ENCODE measurements at places on chromosomes 1 and 21.

- DNase-seq, result no peak
Measured at GRCh38 chr1:101587741-101588140, 350.9 kb downstream of the S1PR1 start.

GRCh38 chr1:20733360-20733975 lies 965 bp upstream of the SH2D5 start:
- no peak for DNase-seq

DNA sequence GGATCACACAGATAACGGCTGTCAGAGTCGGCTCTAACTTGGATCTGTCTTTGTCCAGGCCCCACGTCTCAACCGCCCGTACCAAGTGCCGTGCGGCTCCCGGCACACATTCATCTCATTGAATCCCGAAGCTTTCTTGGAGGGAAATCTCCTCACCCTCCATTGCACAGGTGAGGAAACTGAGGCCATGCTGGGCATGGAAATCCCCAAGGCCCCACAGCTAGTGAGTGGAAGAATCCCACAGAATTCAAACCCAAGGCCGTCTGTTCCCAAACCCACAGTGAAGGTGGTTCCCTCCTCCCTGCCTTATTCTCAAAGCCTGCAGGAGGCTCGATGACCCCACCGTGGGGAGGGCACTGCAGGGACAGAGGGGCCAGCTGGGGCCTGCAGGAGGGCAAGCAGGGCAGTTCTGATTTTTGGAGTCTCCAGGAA lies 437.9 kb downstream of the MATN1 start:
- no peak for DNase-seq

GRCh38 chr1:22416555-22417454 lies 34.8 kb upstream of the ZBTB40 start:
- peak; percentile 87 for DNase-seq

- DNase-seq, result no peak
Measured at GRCh38 chr1:58849551-58849950, 65.7 kb upstream of the JUN start.

DNA sequence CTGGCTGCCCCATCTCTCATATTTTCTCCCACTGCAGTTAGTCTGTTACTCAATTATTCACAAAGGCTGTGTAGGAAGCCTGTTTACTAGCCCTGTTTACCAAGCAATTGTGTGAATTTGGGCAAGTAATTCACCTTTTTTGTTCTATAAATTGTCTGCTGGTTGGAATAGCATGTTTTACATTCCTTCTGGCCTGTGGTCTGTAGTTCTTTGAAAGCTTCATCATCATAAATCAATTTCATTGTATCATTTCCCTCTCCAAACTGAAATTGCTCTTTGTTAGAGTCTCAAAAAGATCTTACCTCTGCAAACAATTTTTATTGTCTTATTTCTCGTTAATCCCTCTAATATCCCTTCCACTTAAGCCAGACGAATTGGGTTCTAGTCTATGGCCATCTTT lies 1059.5 kb upstream of the ADGRL4 start:
- DNase-seq, result no peak

- peak; percentile 17 for DNase-seq
Measured at GRCh38 chr1:77514921-77515776, 167.3 kb downstream of the ZZZ3 start.

DNA sequence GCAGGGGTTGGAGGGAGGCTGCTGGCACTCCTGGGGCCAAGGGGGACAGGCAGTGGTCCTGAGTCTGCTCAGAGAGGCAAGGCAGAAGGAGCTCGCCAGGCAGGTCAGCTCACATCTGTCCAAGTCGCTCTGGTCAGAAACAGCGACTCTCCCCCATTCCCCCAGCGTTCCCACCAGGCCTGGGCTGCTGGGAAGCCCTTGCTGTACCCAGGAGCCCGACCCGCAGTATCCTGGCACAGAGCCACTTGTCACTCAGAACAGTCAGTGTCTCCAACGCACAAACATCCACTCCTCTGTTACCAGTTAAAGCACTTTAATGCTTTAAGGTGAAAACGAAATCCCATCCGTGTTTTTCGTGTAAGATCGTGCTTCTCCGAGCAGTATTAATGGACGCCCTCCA lies 16.6 kb upstream of the CCDC27 start:
- DNase-seq, result no peak

- no peak for DNase-seq
Measured at GRCh38 chr21:31710586-31710985, 21.3 kb downstream of the SCAF4 start.

GRCh38 chr21:43318841-43319781 lies 107.8 kb downstream of the SIK1 start:
- no peak for DNase-seq

- peak; percentile 37 for DNase-seq
Measured at GRCh38 chr1:16921391-16922185, at the start of gene CROCC. Gene CROCC (plus strand): TSS chr1:16921931. CDS start chr1:16922019, 88 bp downstream.

DNA sequence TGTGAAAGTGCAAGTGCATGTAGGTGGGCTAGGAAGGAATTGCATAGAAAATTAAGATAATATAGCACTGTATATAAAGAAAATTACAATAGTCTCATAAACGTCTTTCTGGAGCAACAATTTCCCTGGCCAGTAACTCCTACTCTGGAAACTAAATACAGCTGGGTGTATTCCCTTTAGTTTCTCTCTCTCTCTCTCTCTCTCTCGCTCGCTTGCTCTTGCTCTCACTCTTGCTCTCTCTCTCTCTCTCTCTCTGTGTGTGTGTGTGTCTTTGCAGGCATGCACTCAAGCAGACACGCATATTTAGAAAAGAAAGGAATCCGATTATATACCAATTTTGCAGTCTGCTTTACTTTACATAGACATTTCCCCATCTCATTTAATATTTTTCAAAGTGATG lies 14.7 kb downstream of the S100A10 start:
- DNase-seq, result no peak

DNA sequence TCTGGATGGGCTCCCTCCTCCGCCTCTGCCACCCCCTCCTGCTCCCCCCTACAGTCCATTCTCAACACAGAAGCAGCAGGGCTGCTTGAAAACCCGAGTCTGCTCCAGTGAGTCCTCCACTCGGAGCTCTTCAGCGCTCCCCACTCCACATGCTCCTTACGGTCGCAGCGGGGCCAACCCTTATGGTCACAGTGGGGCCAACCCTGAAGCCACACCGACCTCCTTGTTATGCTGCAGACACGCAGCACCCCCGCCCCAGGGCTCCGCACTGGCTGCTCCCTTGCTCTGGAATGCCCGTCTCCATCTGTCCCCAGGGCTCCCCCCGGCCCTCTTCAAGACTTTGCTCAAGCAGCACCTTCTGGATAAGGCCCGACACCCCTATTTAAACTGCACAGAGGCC lies 22.6 kb downstream of the GPR157 start:
- DNase-seq, result no peak

DNA sequence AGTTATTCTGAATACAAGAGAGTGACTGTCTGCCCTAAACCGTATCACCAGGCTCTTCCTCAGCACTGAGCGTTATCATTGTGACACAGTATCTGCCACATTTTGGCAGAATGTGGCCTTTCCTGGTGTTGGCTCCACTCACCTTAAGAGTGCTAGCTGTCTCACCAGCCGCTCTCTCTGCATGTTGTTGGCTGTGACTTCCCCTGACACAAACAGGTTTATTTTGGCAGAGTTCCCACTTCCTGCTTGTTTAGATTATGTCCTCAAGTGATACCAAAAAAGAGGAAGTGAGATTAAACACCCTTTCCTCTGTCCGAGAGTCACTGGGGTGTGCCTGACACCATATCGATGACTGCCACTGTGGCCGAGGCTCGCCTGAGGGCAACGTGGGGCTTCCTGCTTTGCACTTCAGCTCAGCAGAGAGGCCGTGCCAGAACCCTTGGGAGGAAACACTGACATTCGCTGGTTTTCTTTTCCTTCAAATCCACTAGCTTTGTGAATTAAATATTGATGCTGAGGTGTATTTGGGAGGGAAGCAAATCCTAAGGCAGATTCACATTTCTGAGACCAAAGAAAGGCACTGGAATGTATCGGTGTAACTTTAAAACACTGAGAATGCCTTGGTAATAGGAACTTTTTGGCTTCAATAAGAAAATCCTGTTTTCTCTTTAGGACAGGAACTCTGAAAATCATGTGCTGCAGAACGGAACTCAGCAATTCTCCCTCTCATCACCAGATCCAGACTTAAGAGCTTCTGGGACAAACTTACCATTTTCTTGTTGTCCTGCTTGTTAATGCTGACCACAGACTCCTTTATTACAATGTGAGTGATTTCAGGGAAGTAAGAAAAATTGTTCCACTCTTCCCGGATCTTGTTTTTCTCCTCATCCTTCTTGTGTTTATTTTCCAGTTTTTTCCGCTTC lies 102.1 kb downstream of the JAK1 start:
- peak; percentile 99 for DNase-seq

GRCh38 chr1:39398278-39399021 lies 93.0 kb upstream of the BMP8A start:
- DNase-seq, result peak; percentile 58

- DNase-seq, result no peak
Measured at GRCh38 chr1:145999321-146000024, 3.1 kb upstream of the TXNIP start.

GRCh38 chr21:34936883-34937563 lies 112.1 kb downstream of the RUNX1 start:
- DNase-seq, result peak; percentile 64

DNA sequence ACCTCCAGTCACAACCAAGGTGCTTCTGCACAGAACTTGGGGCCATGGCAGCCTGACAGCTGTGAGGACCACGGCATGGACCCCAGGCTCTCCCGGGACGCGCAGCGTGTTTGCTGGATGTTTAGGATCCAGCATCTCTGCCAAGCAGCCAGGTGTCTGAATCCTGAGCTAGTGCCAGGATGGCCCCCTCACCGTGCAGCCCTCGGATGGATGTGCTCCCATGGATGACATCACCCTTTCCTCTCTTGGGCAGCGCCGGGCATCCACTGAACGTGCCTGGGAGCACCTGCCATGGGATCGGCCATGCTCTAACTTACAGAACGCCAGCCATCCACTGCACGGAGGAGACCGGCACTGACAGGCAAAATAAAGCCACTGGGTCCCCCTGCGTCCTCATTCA lies 53.9 kb downstream of the PRDM15 start:
- DNase-seq, result no peak

GRCh38 chr1:33606272-33606671 lies 133.8 kb downstream of the ZSCAN20 start:
- DNase-seq, result no peak

DNA sequence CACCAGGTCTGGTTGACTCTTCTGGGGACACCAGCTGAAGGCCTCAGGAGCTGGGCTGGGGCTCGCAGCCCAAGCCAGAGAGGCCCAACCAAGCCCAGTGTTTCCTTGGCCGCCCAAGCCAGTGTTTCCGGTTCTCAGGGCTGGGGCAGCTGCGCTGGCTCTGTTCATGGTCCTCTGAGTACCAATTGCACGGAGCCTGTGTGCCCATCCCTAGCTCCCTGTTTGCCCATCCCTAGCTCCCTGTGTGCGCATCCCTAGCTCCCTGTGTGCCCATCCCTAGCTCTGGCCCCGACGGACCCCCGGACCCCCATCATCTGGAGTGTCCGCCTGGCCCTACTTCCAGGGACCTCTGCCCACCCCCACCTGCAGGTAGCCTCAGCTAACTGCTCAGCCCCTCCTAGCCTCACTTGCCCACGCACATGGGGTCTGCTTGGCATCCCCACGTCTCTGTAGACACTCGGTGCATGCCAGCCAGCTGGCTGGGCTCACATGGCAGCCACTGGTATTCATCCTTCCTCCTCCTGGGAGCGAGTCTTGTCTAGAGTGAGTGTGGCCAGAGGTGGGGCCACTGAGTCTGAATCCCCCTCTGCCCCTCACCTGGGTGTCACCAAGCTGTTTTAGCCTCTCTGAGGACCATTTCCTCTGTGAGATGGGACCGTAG lies 64.0 kb downstream of the WNT9A start:
- DNase-seq, result no peak

Measured in hematopoietic multipotent progenitor cell treated with erythropoietin and hydrocortisone succinate and interleukin-3 and kit ligand, for 6 days (in vitro differentiated cells).